Osteocyte (in vitro differentiated cells): ENCODE measurements at places on chromosomes 6 and 20.
A peak's percentile ranks its signal among the peaks of the same experiment; 100 is the strongest.

DNA sequence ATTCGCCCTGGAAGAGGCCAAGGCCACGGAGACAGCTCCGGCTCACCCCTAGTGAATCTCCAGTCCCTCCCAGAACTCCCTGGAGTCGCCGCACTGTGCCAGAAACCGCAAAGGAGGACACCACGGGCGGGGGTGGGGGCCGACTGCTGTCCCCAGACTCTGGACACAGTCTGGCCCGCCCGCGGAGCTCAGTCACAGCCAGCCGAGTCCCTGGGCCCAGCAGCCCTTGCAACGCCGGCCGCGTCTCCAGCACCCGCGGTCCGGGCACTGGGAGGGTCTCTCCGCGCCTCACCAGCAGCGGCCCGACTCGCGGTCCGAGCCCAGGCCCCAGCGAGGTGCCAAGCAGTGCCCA lies 518 bp downstream of the PEX6 start:
- DNase-seq: peak; percentile 87

DNA sequence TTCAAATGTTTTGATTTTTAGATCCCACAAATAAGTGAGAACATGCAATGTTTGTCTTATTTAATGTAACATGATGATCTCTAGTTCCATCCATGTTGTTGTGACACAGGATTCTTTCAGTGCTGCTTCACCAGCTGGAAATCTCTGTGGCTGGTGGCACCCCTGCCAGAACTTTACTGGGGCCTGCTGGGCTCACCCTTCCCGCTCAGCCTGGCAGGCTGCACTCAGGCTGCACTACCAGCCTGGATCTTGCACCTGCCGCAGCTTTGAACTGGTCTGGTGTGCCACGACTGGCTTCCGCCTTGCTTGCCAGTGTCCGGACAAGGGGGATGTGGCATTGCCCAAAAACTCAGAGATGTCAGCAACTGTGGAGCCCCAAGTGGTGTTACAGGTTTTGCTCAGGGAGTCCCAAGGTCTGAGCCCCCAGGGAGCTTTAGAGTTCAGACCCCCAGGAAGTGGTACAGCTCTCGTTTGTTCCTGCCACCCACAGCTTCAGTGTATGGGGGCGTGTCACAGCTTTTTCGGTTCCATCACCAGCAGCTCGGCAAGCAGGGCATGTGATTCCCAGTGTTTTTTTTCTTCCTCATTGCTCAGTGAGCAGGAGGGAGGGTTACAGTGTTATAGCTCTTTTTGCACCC lies 72.3 kb upstream of the SYNCRIP start:
- DNase-seq: no peak

GRCh38 chr6:42255050-42255449 lies 37.4 kb upstream of the MRPS10 start:
- no peak for DNase-seq

DNA sequence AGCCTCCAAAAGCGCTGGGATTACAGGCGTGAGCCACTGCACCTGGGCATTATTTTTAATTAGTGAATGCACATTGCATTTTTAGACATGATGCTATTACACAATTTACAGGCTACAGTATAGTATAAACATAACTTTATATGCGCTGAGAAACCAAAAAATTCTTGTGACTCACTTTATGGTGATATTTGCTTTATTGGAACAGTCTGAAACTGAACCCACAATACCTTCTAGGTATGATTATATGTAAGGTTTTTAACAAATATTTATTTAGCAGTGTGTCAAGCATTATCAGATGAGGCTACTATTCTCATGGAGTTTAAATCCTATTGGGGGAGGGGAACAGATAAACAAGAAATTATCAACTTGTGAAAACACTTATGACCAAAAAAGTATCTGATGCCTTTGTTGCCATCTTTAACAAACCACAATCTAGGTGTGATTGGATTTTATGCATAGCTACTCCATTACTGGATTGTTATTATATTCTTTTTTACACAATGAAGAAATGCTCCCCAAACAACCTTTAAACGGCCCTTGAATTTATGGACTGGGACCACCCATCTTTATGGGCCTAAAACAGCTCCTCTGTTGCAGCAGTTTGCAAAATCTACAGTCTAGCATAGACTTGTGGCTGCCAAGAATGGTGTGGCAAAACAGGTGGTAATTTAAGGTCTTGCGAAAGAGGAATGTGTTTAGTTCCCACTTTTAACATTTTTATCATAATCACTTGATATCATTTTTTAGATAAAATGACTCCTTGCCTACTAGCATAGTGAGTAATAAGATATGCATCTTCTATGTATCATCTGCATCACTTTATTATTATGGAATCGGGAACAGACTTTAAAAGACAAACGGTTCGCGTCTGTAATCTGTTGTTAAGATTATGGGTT lies 159.2 kb upstream of the C6orf118 start:
- DNase-seq: no peak

GRCh38 chr6:130671577-130671976 lies 155.6 kb upstream of the SMLR1 start:
- DNase-seq: no peak
